ENCODE measurements at places on chromosomes 6 and 20. TPM values are rescaled to one million over a fixed set of nuclear protein-coding genes. Genes with fewer than 3 reads are reported as not detected.
A peak's percentile ranks its signal among the peaks of the same experiment; 100 is the strongest.

DNA sequence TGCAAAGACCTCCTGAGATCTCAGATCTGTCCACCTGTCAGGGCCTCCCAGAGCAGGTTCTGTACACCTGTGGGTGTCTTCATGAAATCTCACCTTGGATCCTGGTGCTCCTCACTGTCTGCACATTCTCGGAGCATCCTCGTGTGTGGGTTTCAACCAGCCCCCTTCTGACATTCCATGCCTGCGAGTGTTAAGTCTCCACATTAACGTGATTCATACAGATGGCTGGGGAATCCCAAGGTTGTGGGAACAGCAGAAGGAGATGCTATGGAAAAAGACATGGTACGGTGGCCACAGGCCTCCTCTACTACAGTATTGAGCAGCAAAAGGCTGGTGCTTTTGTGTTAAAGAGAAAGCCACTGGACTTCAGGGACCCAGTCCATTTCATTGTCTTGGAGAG is 556.5 kb downstream of the DHX35 start:
- DNase-seq = no peak

GRCh38 chr20:19253916-19254820 is 41.7 kb downstream of the SLC24A3 start:
- peak; percentile 56 for DNase-seq

GRCh38 chr20:53838311-53838868 is 232.0 kb downstream of the BCAS1 start:
- no peak for DNase-seq

RIN2 gene
- total RNA-seq = 23.9 TPM

GRCh38 chr20:22977047-22977785 is 57.9 kb upstream of the SSTR4 start:
- no peak for DNase-seq

DNA sequence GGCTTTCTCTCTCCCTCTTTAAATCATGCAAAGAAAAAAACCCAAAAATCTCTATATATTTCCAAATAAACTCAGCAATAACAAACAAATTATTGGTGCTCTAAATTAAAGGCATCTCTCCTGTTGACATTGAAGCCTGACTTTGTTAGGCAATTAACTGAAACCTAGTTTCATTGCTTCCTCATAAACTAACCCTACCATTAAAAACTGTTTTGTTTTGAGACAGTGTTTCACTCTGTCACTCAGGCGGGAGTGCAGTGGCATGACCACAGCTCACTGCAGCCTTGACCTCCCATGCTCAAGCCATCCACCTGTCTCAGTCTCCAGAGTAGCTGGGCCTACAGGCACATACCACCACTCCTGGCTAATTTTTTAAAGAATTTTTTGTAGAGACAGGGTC is 34.9 kb downstream of the PIGU start:
- DNase-seq = no peak

DNA sequence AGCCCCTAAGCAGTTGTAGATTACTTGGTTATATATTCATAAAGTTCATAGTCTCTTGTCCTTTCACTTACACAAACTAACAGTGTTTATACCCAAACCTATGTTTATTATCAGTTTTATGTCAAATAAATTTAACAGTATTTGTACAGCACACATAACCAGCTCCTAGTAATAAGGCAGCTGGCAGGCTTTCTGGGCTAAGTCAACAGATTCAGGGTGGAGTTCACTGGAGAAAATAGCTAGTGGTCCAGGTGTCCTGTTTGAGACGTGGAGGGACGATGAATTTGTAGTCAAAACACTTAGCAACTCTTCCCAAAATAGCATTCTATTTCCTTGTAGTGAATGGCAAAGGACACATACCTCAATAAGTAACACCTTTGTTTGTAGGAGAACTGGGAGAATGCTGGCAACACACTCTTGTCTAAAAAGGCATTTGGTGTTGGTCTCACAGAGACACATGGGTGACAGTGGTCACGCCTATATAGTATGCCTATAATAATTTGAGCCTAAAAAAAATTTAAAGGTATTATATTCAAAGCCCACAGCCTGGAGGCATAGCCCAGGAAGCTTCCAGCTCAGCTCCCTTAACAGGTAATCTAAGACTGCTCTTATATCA is 156.4 kb upstream of the CARMIL1 start:
- no peak for DNase-seq

GRCh38 chr20:4717816-4718570 is 3.7 kb upstream of the PRND start:
- DNase-seq = peak; percentile 18

DNA sequence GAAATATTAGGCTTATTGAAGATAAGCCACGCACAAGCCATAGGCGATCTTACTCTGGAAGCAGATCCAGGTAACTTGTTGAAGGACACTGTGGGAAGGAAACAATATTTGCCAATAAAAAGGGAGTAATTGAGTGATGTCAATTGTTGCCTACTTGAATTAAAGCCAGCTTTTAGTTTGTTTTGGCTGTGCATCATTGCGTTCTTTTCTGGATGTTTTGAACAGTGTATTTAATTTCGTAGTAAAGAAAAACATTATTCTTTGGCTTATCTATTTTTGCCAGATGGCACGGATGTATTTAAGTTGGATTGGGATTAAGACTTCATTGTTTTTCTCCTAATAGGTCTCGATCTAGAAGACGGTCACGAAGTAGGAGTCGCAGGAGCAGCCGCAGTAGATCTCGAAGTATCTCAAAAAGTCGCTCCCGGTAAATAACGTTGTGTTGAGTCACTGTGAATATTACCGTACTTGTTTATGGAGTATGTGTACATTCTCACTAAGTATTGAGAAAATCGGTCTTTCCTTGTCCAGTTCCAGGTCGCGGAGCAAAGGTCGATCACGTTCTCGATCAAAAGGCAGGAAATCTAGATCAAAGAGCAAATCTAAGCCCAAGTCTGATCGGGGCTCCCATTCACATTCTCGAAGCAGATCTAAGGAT is 2.6 kb downstream of the SRSF6 start:
- no peak for DNase-seq

DNA sequence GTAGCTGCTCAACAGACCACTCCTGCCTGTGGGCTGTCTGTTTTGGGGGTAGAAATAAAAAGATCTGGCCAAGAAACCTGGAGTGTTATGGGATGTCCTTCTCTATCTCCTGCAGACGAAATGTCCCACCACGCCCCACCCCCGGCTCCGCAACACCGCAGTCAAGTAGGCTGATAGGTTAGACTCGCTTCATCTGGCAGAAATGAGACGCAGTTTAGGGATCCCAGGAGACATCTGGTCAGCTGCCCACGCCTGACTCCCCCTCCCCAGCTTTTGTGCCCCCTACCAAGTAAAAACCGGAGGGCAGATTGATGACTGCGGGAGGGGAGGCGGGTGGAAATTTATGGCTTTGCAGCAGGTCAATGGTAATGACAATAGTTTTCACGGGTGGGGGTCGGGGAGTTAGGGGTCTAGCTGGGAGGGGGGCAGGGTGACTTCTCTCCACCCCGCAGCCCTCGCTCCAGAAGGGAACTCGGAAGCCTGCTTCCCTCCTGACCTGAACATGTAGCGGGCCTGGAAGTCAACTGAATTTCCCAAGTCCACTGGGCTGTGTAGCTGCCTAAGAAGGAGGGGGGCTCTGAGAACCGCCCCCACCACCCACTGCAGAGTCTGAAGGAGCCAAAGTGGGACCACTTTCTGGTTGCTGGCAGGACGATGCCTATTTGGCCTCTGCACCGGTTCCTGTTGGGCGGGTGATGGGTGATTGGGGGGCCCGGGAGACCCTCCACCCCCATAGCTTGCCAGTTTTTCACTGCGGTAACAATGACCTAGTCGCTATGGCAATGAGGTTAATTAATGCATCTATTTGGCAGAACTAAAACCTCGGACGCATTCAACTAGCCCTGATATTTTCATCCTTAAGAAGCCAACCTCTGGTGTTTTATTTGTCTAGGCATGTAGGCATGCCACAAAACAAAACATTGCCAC is 25.7 kb downstream of the PMEPA1 start:
- no peak for DNase-seq

- no peak for DNase-seq
Observed at GRCh38 chr20:1782181-1782580, 113.0 kb upstream of the SIRPA start.

DNA sequence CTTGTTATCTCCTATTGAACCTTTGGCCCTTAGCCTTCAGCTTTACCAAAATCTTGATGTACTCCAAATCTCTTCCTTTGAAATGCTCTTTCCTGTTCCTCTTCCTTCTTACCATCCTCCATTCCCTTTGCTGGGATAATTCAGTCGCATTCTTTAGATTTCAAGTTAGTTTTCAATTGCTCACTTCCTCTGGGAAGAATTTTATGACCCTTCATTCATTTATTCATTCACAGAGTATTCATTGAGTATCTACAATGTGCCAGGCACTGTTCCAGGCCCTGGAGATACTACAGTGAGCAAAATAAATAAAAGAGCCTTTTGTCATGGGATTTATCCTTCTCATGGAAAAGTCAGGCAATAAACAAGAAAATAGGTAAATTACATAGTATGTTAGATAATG is 548.2 kb upstream of the FLRT3 start:
- no peak for DNase-seq

OXT gene
- not detected for total RNA-seq

OR2H1 gene
- total RNA-seq = not detected

BNIP5 gene
- not detected for total RNA-seq

DNA sequence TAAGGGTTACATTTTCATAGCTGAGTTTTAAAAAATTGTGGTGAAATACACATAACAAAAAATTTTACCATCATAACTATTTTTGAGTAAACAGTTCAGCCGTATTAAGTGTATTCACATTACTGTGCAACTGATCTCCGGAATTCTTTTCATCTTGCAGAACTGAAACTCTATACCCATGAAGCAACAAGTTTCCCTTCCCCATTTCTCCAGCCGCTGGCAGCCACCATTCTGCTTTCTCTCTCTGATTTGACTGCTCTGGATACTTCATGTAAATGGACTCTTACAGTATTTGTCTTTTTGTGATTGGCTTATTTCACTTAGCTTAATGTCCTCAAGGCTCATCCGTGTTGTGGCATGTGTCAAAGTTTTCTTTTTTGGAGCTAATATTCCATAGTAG is 341.6 kb downstream of the QKI start:
- DNase-seq = no peak

DNA sequence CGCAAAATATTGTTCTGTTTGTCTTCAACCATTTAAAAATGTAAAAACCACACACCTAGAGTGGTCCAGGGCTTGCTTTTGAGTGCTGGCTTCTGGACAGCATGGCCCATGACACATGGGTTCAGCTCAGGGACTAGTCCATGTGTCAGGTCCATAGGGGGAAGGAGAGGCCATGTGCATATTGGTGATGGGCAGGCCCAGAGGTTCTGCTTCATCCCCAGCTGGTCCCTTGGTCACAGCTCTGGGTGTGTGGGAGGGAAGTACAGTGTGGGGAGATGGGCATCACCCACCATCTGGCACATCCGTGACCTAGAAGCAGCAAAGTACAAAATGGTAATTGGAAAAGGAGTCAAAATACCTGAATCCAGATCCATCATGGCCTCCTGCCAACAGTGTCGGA is 50.7 kb downstream of the STK35 start:
- DNase-seq = no peak

GRCh38 chr6:116016846-116017545 is 43.7 kb downstream of the FRK start:
- DNase-seq = peak; percentile 14

- no peak for DNase-seq
Observed at GRCh38 chr20:2093883-2094282, 7.7 kb upstream of the STK35 start.

- no peak for DNase-seq
Observed at GRCh38 chr20:61859767-61860166, 205.9 kb downstream of the TAF4 start.

DNA sequence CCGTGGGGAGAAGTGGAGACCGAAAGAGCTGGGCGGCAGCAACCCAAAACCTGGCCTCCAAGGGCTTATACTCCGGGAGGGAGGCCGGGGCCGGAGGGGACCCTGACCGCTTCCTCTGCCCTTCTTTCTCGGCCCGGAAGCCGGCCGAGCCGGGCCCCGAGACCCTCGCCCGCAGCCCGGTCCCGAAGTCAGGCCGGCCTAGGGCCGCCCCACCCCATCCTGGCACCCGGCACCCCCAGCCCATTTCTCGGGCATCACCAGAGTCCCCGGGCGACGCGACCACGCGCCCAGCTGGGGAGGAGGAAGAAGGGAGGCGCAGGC is 572 bp upstream of the ZDHHC14 start:
- no peak for DNase-seq

GRCh38 chr20:47544240-47544639 is 42.6 kb downstream of the NCOA3 start:
- DNase-seq = peak; percentile 24

RIMS4 gene
- not detected for total RNA-seq

BTN1A1 gene
- not detected for total RNA-seq
